ENCODE measurements at places on chromosomes 2 and 18.

DNA sequence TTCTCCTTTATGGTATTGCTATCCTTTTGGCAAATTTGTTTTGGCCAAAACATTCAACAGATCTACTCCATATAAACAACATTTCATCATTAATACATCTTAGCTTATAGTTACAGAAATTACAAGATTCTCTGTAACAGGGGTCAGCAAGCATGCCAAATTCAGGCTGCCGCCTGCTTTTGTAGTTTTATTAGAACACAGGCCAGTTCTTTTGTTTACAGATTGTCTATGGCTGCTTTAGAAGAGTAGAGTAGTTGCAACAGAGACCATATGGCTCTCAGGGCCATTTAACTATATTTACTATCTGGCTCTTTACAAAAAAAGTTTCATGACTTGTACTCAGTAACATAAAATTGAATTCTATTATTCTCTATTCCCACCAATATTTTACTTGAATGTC, 53.9 kb downstream of the LNPK start:
- DNase-seq, result no peak

- DNase-seq, result no peak
Observed at GRCh38 chr2:235084424-235084823, 132.6 kb downstream of the SH3BP4 start.

- no peak for DNase-seq
Observed at GRCh38 chr2:69735686-69736085, 6.2 kb upstream of the ANXA4 start.

- no peak for DNase-seq
Observed at GRCh38 chr2:221104361-221104811, 467.7 kb downstream of the EPHA4 start.

- DNase-seq, result no peak
Observed at GRCh38 chr2:55482186-55482884, 37.2 kb upstream of the CFAP36 start.

GRCh38 chr2:101251844-101252407, 760 bp upstream of the CNOT11 start:
- DNase-seq, result no peak

- DNase-seq, result no peak
Observed at GRCh38 chr2:130355172-130355577, 681 bp upstream of the PTPN18 start.

GRCh38 chr2:235864733-235865515, 303.3 kb downstream of the GBX2 start:
- no peak for DNase-seq

GRCh38 chr2:190207930-190208329, 111.7 kb downstream of the HIBCH start:
- DNase-seq, result no peak

DNA sequence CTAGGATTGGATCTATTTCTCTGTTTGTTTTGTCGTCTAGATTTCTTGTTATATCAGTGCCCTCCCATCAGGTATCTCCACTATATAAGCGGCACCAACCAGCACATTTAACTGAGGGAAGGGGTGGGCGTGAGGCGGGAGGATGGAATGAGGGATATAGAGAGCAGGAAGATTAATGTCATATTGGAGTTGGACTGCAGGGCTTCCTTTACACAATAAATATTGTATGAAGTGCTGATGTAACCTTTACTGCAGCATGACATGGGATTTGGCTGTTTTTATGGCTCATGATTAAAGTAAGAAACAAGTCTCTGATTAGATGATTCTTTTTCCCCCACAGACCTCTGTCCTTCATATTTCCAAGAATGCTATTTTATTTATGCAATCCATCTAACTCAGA, 54.8 kb downstream of the TMEM200C start:
- DNase-seq, result no peak

- no peak for DNase-seq
Observed at GRCh38 chr18:57846258-57846657, 43.1 kb upstream of the ATP8B1 start.

DNA sequence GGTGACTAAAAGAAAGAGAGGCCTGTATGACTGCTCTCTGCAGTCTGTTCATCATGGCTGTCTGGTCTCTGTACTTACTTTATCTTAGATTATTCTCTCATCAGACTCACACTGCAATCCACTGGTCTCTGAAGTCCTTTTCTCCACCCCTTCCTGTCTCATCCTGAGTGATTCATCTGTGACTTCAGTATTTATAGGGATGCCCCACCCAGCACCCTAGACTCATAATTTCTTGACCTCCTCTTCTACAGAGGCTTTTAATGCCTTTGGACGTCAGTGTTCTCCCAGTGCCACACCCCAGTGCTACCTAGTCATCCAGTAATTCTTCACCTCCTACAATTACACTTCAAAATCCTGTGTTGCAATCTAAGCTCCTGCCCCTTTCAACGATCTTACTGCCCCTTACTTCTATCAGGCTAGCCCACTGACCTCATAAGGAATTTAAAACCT, 14.9 kb upstream of the ITPRID2 start:
- no peak for DNase-seq

DNA sequence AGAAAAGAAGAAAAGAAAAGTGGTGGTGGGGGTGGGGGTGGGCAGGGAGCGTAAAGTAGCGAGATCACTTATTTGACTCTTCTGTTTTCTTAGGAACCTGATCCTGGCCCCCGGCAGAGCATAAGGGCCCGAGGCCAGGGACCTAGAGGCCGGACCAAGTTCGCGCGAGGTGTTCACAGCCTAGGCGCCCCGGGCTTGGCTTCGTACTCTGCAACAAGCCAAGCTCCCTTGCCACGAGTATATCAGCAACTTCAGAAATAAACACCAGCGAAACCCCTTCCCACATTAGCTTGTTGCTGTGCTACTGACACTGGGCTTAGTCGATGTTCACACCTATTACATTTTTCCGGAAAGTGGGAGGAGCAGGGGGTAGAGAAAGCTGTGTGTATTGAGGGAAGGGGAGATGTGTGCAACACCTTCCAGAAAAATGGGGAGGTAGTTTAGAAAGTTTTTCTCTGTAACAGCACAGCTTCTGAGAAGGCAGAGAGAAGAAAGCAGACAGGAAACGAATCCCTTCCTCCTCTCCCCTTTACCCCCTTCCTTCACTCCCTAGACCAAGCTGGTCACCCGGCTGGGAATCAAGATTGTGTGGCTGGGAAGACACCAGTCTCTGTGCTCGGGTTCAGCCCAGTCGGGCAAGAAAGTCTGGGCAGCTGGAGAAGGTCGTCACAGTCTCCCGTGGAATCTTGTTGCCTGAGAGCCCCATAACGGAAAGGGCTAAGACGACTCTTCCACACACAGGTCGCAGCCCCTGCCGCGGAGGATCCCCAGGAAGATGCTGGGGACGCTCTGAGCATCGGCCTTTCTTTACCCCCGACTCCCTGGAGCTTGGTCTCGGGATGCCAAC, 12.0 kb upstream of the SATB2 start:
- DNase-seq, result no peak

All from activated naive CD4-positive, alpha-beta T cell treated with Interleukin-2 at 50 U/mL for 16 hours (primary cell).